ENCODE measurements at places on chromosomes 7 and 10. TPM values are rescaled to one million over a fixed set of nuclear protein-coding genes. Genes with fewer than 3 reads are reported as not detected.

- H3K36me3 ChIP-seq = no peaks in the 10 kb centered on the region
- no peak overlapping the region for H3K4me3 ChIP-seq
- no peak for DNase-seq
- no peak overlapping the region for H3K27ac ChIP-seq
These were observed 98.7 kb downstream of the CTBP2 start for GRCh38 chr10:125061557-125062226.

DNA sequence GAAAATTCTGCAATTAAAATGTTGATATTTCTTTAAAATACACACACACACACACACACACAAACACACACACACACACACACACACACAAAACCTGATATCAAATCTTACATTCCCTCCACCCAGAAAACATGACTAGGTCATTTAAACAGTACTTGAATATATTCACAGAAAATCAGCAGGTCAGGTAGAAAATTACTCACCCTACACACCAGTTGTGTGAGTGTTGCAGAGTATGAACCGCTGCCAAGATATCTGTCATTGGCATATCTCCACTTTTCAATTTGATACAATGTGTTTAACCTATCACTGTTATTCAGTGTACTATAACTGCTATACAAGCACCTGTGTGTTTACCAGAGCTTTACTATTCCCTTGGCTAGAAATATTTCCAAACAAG is 283.6 kb upstream of the LRRTM3 start:
- H3K27ac ChIP-seq = no peak overlapping the region
- no peak for DNase-seq
- H3K4me1 ChIP-seq = no peaks in the 10 kb centered on the region
- H3K27me3 ChIP-seq = no peaks in the 10 kb centered on the region

DNA sequence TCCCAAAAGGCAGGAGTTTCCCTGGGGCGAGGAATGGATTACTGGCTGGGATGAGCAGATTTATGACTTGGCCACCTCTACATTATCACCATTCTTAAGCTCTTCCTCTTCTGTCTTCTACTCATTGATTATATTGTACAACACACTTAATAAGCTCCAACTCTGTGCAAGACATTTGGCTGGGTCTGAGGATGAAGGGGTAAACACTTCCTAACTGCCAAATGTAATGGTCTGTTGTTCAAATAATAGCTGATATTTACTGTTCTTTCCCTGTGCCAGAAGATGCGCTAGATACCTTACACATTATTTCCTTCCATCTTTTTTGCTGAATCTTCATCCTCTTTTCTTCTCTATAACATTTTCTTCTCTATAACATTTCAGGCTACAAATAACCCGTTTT is 11.6 kb downstream of the OR6V1 start:
- H3K4me1 ChIP-seq = no peaks in the 10 kb centered on the region
- no peak for DNase-seq
- no peak overlapping the region for H3K27ac ChIP-seq

The SPDYE9 gene
- total RNA-seq = not detected

GRCh38 chr10:101485681-101486554 is 102.1 kb downstream of the POLL start:
- H3K27ac ChIP-seq = no peak overlapping the region
- H3K36me3 ChIP-seq = no peaks in the 10 kb centered on the region
- no peak for DNase-seq
- H3K27me3 ChIP-seq = no peaks in the 10 kb centered on the region
